ENCODE measurements at places on chromosomes 7 and 10.

- no peaks in the 10 kb centered on the region for H3K36me3 ChIP-seq
- H3K4me3 ChIP-seq: no peak overlapping the region
- H3K27ac ChIP-seq: no peak overlapping the region
- no peak for DNase-seq
- H3K27me3 ChIP-seq: no peaks in the 10 kb centered on the region
These were observed 611.9 kb downstream of the PTPRN2 start for GRCh38 chr7:157975401-157976372.

- H3K27me3 ChIP-seq: no peaks in the 10 kb centered on the region
- no peak overlapping the region for H3K4me3 ChIP-seq
- H3K27ac ChIP-seq: peak overlapping the region; percentile 77
- no peaks in the 10 kb centered on the region for H3K36me3 ChIP-seq
- H3K4me1 ChIP-seq: no peaks in the 10 kb centered on the region
These were observed 42.7 kb downstream of the BICC1 start for GRCh38 chr10:58555170-58555929.

GRCh38 chr7:156499247-156499881 is 141.2 kb upstream of the RNF32 start:
- H3K4me3 ChIP-seq: no peak overlapping the region
- no peak for DNase-seq
- no peaks in the 10 kb centered on the region for H3K27me3 ChIP-seq
- no peaks in the 10 kb centered on the region for H3K36me3 ChIP-seq
- no peak overlapping the region for H3K27ac ChIP-seq

- no peaks in the 10 kb centered on the region for H3K36me3 ChIP-seq
- no peaks in the 10 kb centered on the region for H3K4me1 ChIP-seq
- no peak for DNase-seq
- H3K27ac ChIP-seq: no peak overlapping the region
These were observed 826 bp downstream of the GIMAP7 start for GRCh38 chr7:150515248-150516147.

- no peaks in the 10 kb centered on the region for H3K4me1 ChIP-seq
- no peaks in the 10 kb centered on the region for H3K36me3 ChIP-seq
- DNase-seq: peak; percentile 75
- H3K4me3 ChIP-seq: peak overlapping the region; percentile 46
These were observed 115.9 kb upstream of the EEPD1 start for GRCh38 chr7:36037121-36037662.

DNA sequence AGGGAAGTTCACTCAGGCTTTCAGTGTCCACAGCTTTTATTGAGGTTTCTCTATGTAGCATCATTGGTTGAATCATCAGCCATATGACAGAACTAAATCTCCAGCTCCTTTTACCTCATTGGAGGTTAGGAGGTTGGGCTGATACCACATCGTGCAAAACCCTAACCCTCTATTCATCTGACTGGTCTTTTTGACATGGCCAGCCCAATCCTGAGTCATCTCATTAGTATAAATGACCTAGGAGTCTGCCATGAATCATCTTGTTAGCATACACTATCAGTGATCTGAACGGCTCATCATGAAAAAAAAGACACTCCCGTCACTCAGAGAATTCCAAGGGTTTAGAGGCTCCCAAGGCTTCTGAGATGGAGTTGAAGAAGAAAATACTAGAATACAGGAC is 669.8 kb upstream of the POT1 start:
- H3K36me3 ChIP-seq: no peaks in the 10 kb centered on the region
- H3K4me1 ChIP-seq: no peaks in the 10 kb centered on the region
- H3K27me3 ChIP-seq: no peaks in the 10 kb centered on the region
- no peak overlapping the region for H3K27ac ChIP-seq

- no peak overlapping the region for H3K27ac ChIP-seq
- no peaks in the 10 kb centered on the region for H3K36me3 ChIP-seq
- no peak overlapping the region for H3K4me3 ChIP-seq
- H3K27me3 ChIP-seq: peaks cover 10% of the 10 kb centered on the region
- no peaks in the 10 kb centered on the region for H3K4me1 ChIP-seq
These were observed 144.4 kb upstream of the CDCA7L start for GRCh38 chr7:22090107-22090506.

DNA sequence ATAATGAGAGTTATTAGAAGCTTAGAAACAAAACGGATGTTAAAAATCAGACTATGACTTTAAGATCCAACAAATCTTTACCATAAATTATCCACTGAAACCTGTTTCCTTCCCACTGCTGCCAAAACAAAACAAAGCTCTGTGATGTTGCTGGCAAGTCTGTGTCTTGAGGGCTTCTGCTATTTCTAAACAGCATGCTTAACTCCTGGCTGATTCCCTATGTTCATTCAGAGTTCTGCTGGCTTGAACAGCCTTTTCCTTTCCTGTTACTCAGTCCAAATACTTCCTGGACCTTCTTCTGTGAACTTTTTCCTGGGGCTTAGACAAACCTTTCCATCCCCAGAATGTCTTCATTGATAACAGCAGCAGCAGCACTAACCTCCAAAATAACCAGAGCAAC is 448.1 kb downstream of the SORCS1 start:
- no peaks in the 10 kb centered on the region for H3K27me3 ChIP-seq
- no peak for DNase-seq
- no peak overlapping the region for H3K4me3 ChIP-seq
- H3K36me3 ChIP-seq: no peaks in the 10 kb centered on the region

- H3K27ac ChIP-seq: no peak overlapping the region
- peaks cover 5% of the 10 kb centered on the region for H3K4me1 ChIP-seq
- H3K27me3 ChIP-seq: peaks cover 1% of the 10 kb centered on the region
- DNase-seq: peak; percentile 71
These were observed 11.2 kb upstream of the ZNF485 start for GRCh38 chr10:43594944-43595589.

- no peaks in the 10 kb centered on the region for H3K36me3 ChIP-seq
- no peaks in the 10 kb centered on the region for H3K27me3 ChIP-seq
- no peak for DNase-seq
- no peaks in the 10 kb centered on the region for H3K4me1 ChIP-seq
- no peak overlapping the region for H3K4me3 ChIP-seq
These were observed 160.0 kb downstream of the ADARB2 start for GRCh38 chr10:1577373-1577770.

DNA sequence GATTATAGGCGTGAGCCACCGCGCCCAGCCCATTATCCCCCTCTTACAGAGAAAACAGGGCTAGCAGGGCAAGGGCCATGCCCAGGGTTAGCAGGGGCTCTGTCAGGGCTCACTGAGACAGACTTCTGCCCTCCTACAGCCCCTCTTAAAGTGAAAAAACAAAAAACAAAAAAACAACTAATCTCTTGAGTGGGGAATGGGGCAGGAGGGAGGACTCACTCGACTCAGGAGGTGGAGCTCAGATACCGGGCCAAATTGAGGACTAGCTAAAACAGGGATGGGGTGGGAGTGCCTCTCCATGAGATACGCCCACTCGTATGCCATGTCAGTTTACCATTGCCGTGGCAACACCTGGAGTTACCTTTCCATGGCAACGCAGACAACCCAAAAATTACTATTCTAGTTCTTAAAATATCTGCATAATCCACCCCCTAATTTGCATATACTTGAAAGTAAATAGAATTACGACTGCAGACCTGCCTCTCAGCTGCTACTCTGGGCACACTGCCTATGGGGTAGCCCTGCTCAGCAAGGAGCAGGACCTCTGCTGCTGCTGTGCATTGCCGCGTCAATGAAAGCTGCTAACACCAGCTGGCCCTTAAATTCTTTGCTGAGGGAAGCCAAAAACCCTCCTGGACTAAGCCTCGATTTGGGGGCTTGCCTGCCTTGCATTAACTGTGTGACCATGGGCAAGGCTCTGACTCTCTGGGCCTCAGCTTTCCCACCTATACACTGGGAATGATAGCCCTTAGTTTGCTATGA is 13.4 kb downstream of the SSC4D start:
- H3K4me1 ChIP-seq: peaks cover 17% of the 10 kb centered on the region
- no peak for DNase-seq
- no peak overlapping the region for H3K4me3 ChIP-seq
- no peak overlapping the region for H3K27ac ChIP-seq

DNA sequence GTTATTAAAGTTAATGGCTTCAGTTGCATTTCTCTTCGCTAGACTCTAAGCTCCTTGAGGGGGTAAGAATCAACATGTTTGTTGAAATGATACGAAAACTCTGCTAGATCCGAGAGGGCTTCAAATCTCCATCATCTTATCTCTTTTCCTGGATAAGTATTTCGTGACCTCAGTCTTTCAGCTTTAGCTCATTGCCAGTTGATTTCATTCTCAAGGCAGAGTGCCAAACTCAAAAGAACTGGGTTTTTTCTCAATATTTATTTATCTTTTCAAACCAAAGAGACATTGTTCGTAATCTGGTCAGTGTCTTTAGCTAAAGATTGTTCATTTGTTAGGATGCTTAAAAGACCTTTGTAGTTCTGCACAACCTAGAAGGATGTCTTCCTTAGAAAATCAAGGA is 108.9 kb downstream of the ARID5B start:
- no peak overlapping the region for H3K27ac ChIP-seq
- no peaks in the 10 kb centered on the region for H3K4me1 ChIP-seq
- no peaks in the 10 kb centered on the region for H3K27me3 ChIP-seq
- peaks cover 5% of the 10 kb centered on the region for H3K36me3 ChIP-seq
- H3K4me3 ChIP-seq: no peak overlapping the region

- H3K27me3 ChIP-seq: no peaks in the 10 kb centered on the region
- H3K27ac ChIP-seq: no peak overlapping the region
- no peak overlapping the region for H3K4me3 ChIP-seq
- H3K36me3 ChIP-seq: no peaks in the 10 kb centered on the region
- H3K4me1 ChIP-seq: peaks cover 2% of the 10 kb centered on the region
- DNase-seq: peak; percentile 26
These were observed 29.3 kb upstream of the MTPAP start for GRCh38 chr10:30378201-30378995.

GRCh38 chr10:130407052-130407451 is 270.9 kb downstream of the GLRX3 start:
- no peaks in the 10 kb centered on the region for H3K36me3 ChIP-seq
- no peaks in the 10 kb centered on the region for H3K27me3 ChIP-seq
- no peaks in the 10 kb centered on the region for H3K4me1 ChIP-seq
- H3K4me3 ChIP-seq: no peak overlapping the region
- no peak overlapping the region for H3K27ac ChIP-seq

DNA sequence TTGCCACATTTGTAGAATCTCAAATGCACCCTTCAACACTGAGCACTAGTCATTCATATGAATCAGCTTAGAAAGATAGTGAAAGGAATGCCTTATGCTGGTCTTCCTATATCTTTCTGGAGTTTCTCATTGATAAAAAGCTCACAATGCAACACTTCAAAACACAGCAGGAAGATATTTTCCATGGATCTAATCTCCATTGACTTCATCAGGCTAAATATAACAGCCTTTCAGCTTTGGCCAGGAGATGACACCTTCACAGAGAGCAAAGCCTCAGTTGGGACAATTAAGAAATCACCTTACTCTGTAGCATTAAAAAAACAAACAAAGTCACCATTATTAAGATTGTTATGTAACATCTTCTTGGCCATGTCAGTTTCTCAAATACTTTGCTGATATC is 6.7 kb downstream of the NRP1 start:
- H3K4me3 ChIP-seq: peak overlapping the region; percentile 97
- H3K27me3 ChIP-seq: no peaks in the 10 kb centered on the region
- H3K4me1 ChIP-seq: no peaks in the 10 kb centered on the region
- H3K36me3 ChIP-seq: peaks cover 95% of the 10 kb centered on the region
- no peak overlapping the region for H3K27ac ChIP-seq

DNA sequence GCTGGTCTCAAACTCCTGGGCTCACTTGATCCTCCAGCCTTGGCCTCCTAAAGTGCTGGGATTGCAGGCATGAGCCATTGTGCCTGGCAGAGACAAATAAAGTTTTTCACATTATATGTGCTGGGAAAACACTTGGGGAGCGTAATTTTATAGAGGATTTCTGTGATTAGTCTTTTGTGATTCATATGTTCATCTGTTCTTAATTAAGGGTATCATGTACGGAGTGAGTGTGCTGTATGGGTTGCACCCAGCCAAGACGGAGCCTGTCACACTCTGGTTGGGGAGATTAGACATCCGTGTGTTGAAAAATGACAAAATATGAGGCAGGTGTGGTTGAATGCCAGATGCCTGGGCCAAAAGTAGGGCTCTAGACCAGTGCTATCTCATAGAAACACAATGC is 10.3 kb downstream of the ADRB1 start:
- H3K27ac ChIP-seq: no peak overlapping the region
- H3K36me3 ChIP-seq: no peaks in the 10 kb centered on the region
- DNase-seq: no peak
- no peaks in the 10 kb centered on the region for H3K4me1 ChIP-seq

GRCh38 chr10:17808971-17809841 is at the start of gene MRC1:
Gene MRC1 (plus strand): TSS chr10:17809348. CDS start chr10:17809466, 118 bp downstream.
- H3K36me3 ChIP-seq: no peaks in the 10 kb centered on the region
- no peak within 1 kb of the TSS for H3K27ac ChIP-seq
- DNase-seq: no peak
